ENCODE measurements at places on chromosomes 2 and 18.

DNA sequence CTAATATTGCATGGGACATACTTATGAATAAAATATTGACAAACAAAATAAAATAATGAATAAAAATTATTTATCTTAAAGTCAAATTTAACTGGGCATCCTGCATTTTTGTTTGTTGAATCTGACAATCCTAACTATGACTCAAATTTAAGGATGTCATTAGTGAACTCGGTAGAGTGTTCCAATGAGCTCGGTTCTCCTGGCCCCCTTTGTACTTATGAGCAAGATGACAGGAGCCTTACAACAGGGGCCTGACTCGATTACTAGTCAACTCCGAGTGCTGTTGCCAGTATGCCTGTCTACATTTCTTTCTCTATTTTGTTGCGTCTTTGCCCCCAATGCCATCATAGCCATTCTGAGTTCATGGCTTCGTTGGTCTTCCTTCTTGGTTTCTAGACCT is 40.3 kb downstream of the HRH4 start:
- DNase-seq, result peak; percentile 17

DNA sequence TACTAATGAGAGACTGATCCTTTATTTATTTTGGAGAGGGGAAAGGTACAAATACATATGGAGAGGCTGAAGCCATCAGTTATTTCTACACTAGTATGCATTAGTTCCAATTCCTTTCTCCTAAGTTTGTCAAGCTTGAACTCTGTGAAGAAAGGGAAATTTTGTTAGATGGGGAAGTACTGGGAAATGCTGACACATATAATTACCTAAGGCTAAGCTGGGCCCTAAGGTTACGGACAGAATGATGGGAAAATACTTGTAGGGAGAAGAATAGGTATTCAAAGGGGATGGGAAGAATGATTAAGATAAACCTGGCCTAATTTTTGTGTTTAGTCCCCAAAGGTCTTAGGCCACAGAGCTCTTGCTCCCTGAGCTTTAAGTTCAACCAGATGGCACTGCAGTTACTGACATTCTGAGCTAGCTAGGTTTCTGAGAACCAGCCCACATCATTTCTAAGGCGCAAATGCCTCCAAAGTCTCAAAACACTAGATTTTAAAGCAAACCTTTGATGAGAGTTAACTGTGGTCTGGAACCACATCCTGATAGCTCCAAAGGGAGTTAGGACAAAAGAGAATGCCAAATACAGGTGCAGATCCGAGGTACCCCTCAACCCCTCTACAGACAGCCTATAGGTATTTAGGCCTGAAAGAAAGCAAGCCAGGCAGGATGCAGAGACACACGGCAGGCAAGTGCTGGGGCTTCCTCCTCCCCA is 2.7 kb downstream of the TMEM163 start:
- no peak for DNase-seq

GRCh38 chr2:62506421-62506750 is 391 bp upstream of the TMEM17 start:
- DNase-seq, result no peak

GRCh38 chr2:134338208-134338607 is 84.3 kb downstream of the MGAT5 start:
- DNase-seq, result peak; percentile 10

DNA sequence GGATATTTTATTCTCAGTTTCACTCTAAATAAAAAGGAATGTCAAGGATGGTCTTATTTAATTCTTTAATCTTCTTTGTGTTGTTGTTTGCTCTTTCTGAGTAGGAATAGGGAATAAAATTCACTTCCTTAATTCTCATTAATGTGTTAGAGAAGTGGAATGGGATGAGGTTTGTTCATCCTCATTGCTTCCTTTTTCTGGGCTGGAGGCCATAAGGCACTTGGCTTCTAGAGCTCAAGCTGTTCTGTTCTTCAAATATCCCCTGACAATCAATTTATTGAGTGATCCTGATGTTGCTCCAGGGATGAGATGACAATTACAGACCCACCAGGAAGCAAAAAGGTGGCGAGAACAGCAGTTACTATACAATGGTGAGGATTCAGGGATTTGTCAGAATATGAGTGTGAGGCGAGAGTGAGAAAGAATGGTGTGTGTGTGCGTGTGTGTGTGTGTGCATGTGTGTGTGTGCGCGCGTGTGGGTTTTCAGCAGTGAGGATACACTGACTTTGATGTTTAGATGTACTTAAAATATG is 557.6 kb upstream of the FANCL start:
- DNase-seq, result no peak
